NCI-H1092 treated with DMSO at 0.1 percent for 48 hours (cell line): ENCODE measurements at places on chromosomes 2 and 18.

DNA sequence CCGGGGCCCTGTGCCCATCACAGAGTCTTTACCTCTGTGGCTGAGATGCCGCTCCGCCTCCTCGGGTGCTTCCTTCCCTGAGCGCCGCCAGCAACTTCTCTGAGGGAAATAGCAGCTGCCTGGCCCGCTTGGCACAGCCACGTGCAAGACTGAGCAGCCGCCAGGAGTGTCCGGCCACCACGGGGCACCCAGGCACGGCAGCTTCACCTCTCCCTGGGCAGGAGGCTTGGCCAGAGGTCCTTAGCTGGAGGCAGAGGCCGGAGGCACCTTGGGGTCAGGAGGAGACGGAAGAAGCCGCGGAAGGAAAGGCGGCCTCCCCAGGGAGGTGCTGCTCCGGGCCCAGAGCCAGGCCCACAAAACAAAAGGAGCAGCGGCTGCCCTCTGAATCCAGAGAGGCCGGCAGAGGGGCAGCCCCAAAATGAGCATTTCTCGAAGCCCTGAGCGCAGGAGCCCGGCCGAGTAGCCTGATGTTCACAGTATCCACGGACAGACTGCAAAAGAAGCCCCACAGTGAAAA lies 6.0 kb upstream of the LIMS2 start:
- no peak for DNase-seq

GRCh38 chr2:32262105-32262504 lies 2.6 kb downstream of the NLRC4 start:
- no peak for DNase-seq

DNA sequence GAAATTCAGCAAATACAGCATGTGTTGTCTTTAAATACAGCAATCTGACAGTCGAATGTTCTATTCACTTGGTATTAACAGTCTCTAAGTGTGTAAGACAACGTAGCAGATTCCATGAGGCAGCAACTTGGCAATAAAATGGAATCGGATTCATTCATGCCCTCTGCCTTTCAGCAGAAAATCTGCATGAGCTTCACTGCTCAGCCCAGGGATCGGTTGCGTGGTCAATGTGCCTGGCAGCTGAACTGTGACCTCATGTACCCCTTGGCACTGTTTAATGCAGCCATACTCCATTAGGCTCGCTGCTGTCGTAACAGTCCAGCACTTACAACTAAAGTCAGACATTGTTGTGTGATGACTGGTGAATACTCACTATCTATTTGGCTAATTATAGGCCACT lies 17.7 kb upstream of the RGPD4 start:
- DNase-seq: peak; percentile 48

DNA sequence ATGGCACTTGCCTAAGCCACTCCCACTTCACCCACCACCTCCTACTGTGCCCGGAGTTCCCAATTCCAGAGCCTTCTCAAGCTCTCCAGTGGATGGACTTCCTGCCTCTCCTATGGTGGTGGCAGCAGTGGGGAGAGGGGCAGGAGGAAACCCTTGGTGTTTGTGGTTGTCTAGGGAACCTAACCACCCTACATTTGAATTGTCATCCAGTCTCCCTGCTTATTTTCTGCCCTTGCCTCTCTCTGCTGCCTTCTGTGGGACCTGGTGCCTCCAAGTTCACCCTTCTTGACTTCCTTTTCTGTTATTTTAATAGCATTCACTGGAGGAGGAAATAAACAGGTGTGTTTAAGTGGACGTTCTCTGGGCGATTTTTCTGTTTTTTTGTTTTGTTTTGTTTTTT lies 50.0 kb upstream of the HPCAL1 start:
- no peak for DNase-seq

DNA sequence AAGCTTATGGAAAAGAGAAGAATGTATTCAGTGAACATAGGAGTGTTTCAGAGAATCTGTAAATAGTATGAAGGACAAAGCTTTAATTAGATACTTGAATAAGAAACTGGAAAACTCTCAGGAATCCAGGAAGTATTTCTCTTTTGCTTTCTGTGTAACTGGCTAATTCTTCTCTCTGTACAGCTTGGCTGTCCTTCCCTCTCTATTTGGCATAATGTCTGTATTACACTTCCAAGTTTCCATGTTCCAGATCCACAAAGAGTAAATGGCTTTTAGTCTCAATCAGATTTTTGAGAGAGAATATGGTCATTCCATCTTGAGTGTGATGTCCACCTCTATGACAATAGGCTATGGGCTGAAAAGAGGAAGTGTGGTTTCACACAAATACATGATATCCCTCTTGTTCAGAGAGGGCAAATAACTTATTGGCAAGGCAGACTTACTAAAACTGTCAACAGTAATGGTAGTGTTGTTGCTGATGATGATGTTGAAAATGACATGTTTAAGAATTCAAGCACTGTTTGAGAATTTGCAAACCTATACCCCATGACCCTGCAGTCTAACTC lies 129.2 kb upstream of the ERBB4 start:
- DNase-seq: no peak
